ENCODE measurements at places on chromosomes 6 and 20.
A peak's percentile ranks its signal among the peaks of the same experiment; 100 is the strongest.

- DNase-seq: no peak
Observed at GRCh38 chr6:168916576-168917211, 337.0 kb downstream of the THBS2 start.

DNA sequence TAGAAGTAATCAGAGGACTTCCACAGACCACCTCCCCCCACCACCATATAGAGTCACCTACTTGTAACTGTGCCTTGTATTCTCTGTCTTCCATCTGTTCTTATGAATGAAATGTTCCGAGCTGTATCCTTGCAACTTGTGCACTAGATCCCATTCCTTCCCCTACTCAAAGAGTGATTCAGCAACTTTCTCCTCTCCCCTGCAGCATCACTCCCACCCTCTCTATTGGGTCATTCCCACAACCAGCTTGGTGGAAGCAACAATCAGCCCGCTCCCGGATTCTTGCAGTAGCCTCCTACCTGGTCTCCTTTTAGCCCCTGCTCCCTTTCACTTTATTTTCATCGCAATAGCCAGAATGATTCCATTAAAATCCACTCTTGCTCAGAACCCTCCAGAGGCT is 34.9 kb upstream of the REV3L start:
- no peak for DNase-seq

GRCh38 chr6:156154896-156155295 is 622.3 kb upstream of the ARID1B start:
- peak; percentile 31 for DNase-seq

DNA sequence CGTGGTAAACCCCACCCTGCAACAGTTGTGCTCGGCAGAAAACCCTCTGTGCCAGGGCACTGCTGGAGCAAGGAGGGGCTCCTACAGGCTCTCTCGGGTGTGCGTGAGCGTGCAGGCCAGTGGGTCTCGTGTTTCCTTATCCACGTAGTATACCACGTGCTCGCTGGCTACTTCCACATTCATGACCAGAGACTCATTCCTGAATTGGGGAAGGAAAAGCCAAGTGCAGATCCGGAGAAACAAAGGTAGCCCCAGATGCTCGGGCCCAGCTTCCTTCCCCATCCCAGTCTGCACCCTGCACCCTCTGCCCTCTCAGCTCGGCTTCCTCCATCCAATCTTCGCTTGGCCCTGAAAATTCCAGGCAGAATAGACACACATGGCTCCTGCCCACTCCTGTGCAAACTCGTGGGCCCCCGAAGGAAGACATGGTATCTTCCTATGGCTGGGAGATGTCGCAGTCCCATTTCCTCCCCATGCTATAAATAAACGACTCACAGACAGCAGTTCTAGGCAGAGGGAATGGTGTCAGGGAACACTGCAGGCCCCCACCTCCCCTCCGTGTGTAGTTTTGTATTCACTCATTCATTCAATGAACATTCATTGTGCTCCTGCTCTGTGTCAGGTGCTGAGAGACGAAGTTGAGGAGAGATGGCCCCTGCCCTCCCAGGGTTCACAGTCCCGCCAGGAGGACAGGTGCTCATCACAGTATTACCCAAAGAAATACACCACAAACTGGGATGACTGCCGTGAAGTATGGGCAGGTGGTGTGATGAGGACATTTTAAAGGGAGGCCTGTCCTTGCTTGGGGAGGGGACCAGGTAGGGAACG is 29.6 kb downstream of the NPEPL1 start:
- DNase-seq: peak; percentile 7
